B cell (primary cell): ENCODE measurements at places on chromosomes 11 and 22. TPM values are rescaled to one million over a fixed set of nuclear protein-coding genes. Genes with fewer than 3 reads are reported as not detected.

DNA sequence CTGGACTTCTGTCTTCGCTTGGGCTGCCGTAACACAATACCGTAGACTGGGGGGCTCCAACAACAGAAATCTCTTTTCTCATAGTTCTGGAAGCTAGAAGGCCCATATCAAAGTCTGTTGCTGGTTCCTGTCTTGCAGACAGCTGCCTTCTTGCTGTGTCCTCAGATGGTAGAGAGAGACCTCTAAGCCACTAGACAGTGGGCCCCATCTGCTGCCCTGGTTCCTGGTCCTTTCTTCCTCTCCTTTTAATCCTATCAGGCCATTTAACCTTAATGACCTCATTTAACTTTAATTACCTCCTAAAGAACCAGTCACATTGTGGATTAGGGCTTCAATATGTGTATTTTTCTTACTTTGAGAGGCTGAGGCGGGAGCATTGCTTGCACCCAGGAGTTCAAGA, 9.4 kb downstream of the CEP164 start:
- no peaks in the 10 kb centered on the region for H3K27me3 ChIP-seq
- H3K4me3 ChIP-seq: no peak overlapping the region
- no peaks in the 10 kb centered on the region for H3K4me1 ChIP-seq
- peaks cover 3% of the 10 kb centered on the region for H3K36me3 ChIP-seq

- DNase-seq: peak; percentile 22
- H3K4me1 ChIP-seq: peaks cover 47% of the 10 kb centered on the region
- H3K27me3 ChIP-seq: no peaks in the 10 kb centered on the region
These were observed 1.1 kb downstream of the EWSR1 start for GRCh38 chr22:29269230-29269604.

- no peaks in the 10 kb centered on the region for H3K4me1 ChIP-seq
- no peaks in the 10 kb centered on the region for H3K36me3 ChIP-seq
- H3K27ac ChIP-seq: no peak overlapping the region
- peaks cover 2% of the 10 kb centered on the region for H3K27me3 ChIP-seq
These were observed 50.1 kb downstream of the FBLN1 start for GRCh38 chr22:45552580-45553350.

DNA sequence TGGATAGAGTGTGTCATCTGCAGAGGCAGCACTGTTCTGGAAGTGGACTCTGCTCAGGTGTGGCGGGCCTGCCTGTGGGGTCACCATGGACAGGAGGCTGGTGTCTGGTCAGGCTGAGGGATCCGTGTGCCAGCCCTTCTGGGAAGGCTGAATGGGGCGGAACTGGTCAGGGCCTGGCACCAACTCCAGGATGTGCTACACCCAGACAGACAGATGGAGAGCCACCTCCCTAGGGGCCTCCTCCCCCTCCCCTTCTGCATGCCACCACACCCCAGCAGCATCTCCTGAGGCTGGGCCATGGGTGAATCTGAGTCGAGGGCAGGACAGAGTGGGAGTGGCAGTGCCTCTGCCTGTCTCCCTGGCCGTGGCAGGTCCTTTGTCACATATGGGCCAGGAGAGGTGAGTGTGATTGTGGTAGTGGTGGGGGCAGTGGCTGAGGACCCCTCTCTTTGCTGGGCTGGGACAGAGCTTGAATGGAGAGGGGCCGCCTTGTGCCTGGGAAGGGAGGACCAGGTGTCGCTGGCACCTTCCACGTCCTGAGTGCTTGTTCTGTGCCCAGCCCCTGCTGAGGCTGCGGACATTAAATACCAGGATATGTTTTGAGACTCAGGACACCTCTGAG, 29.1 kb downstream of the ST3GAL4 start:
- DNase-seq: no peak
- no peaks in the 10 kb centered on the region for H3K27me3 ChIP-seq
- no peak overlapping the region for H3K4me3 ChIP-seq
- no peaks in the 10 kb centered on the region for H3K36me3 ChIP-seq
- H3K27ac ChIP-seq: no peak overlapping the region

GRCh38 chr22:19766511-19767426, 6.2 kb downstream of the TBX1 start:
- no peak overlapping the region for H3K27ac ChIP-seq
- peak; percentile 69 for DNase-seq
- no peaks in the 10 kb centered on the region for H3K27me3 ChIP-seq
- no peaks in the 10 kb centered on the region for H3K36me3 ChIP-seq
- peaks cover 16% of the 10 kb centered on the region for H3K4me1 ChIP-seq

DNA sequence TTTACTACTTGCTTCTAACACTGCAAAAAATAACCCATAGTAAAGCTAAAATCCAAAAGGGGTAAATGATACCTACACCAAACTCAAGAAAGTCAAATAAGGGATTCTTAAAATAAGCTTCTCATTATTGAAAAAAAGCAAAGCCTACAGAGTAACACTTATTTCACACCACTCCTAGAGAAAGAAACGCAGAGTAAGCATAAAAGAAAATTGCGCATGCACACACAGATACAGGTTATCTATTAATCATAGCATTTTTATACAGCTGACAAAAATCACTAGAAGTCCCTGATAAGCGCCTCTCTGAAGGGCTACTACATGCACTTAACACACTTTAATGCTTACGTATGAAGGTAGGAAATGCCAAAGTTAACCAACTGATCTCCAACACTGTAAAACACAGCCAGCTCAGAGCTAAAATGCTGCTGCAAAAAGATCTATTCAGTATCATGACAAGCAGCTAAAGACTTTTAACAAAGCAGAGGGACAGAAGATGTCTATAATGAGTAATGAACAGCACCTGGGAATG, 14.0 kb downstream of the RBFOX2 start:
- H3K27ac ChIP-seq: no peak overlapping the region
- no peaks in the 10 kb centered on the region for H3K36me3 ChIP-seq
- no peak for DNase-seq
- no peak overlapping the region for H3K4me3 ChIP-seq

GRCh38 chr11:7587712-7588111, 73.9 kb downstream of the PPFIBP2 start:
- H3K4me1 ChIP-seq: peaks cover 12% of the 10 kb centered on the region
- H3K27ac ChIP-seq: no peak overlapping the region
- H3K4me3 ChIP-seq: no peak overlapping the region
- H3K36me3 ChIP-seq: peaks cover 10% of the 10 kb centered on the region
- H3K27me3 ChIP-seq: no peaks in the 10 kb centered on the region

DNA sequence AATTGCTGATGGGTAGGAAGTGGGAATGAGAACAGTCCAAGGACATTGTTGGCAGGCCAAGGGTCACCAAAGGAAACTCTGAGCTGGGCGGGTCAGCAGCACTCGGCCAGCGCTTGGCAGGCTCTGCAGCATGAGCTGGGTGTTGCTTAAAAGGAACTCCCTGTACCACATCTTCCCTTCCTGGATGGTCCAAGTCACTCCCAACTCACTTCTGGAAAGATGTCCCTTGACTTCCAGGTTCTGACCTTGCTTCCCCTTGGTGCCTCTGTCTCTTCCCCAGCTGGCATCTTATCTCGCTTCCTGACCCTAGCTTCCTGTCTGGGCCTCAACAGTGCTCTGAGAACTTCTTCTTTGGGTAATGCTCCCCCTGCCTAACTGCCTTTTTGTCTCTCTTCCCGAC, 24.8 kb upstream of the SWAP70 start:
- DNase-seq: no peak
- no peak overlapping the region for H3K27ac ChIP-seq
- H3K36me3 ChIP-seq: no peaks in the 10 kb centered on the region

DNA sequence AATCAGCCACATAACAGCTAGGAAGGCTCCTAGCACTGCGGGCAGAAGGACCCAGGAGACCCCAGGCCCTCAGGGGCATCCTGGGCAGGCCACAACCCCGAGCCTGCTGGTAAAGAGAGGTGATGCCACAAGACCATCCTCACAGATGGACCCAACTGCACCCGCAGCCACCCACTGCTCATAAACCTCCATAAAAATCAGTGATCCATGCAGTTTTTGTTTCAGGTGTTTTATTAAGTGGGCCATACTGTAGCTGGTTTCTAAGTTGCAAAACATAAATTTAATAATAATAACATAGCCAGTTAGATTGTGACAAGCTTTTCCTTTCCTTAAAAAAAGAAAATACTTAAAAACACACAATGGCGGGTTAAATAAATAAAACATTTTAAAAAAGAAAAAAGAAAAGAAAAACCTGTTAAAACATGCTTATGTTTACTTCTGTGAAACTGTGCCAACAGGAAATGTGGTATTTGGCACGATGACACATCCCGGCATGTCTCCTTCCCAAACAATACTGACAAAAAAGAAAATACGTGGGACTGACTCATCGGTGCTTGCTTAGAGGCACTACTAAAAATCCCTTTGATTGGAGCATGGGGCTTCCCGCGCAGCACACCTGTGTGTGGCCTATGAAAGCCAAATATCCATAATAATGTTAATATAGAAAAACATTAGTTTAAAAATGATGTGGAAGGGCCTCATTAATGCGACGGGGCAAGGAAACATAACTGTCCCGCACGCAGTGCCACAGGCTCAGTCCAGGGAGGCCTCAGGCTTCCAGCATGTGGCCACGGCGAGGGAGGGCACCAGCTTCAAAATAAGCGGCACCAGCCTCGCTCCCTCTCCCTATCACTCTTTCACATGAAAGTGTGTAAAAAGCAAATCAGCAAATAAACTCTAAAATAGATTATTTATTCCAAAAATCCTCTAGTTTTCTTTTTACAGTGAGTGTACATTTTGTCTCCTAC, 47.5 kb upstream of the SCUBE2 start:
- DNase-seq: no peak
- no peak overlapping the region for H3K4me3 ChIP-seq

DNA sequence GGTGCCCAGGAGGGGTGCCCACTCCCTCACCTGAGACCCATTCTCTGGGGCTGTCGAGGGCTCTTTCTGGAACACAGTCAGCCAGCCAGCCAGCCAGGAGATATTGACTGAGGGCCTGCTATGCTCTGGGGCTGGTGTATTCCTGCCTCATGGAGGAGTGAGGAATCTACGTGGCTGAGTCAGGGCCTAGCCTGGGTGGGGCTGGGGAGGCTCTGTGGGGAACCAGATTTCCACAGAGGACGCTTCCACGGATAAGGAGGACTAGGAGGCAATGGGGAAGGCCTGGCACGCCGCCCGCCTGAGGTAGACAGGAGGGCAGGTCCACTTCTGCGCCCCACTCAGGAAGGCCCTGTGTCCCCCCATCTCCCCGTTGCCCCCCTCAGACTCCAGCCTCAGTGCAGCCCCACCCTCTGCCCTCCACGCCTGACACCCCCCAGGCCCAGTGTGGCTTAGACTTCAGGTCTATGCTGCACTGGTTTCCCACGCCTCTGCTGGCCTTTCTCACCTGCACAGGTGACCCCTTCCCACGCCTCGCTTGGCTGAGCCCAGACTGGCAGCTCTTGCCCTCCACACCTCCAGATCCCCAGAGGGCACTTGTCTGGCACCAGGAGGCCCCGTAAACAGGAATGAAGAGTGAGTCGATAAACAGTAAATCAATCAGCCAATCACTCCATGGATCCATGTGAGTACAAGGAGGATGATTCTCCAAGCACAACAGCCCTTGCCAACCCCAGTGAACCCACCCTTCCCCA, 37.5 kb downstream of the MACROD1 start:
- H3K27ac ChIP-seq: no peak overlapping the region
- H3K4me3 ChIP-seq: no peak overlapping the region
- H3K27me3 ChIP-seq: no peaks in the 10 kb centered on the region
- DNase-seq: no peak

GRCh38 chr11:1460986-1461825, 25.4 kb downstream of the MOB2 start:
- H3K27me3 ChIP-seq: no peaks in the 10 kb centered on the region
- H3K4me1 ChIP-seq: no peaks in the 10 kb centered on the region
- DNase-seq: no peak
- H3K4me3 ChIP-seq: no peak overlapping the region

GRCh38 chr22:44328326-44328725, 15.6 kb upstream of the SHISAL1 start:
- peaks cover 52% of the 10 kb centered on the region for H3K27me3 ChIP-seq
- peaks cover 21% of the 10 kb centered on the region for H3K4me1 ChIP-seq
- no peak for DNase-seq
- no peak overlapping the region for H3K27ac ChIP-seq
- H3K4me3 ChIP-seq: no peak overlapping the region
- H3K36me3 ChIP-seq: no peaks in the 10 kb centered on the region

DNA sequence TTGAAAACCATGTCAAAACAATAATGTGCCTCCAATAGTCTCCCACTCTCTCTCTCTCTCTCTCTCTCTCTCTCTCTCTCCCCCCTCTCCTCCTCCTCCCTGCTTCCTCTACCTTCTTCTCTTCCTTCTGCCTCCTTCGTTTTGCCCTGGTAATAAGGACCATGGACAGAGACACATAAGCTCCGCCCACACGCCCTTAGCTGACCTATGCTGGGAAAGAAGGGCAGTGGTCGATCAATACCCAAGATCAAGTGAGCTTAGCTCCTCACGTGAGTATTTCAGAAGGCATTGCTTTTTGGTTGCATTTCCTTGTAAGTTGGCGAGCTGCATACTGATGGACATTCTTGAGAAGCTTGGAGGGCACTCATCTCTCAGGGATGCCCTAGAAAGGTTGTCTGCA, 194.8 kb downstream of the MIAT start:
- no peaks in the 10 kb centered on the region for H3K4me1 ChIP-seq
- no peak overlapping the region for H3K27ac ChIP-seq
- no peaks in the 10 kb centered on the region for H3K27me3 ChIP-seq
- DNase-seq: no peak

DNA sequence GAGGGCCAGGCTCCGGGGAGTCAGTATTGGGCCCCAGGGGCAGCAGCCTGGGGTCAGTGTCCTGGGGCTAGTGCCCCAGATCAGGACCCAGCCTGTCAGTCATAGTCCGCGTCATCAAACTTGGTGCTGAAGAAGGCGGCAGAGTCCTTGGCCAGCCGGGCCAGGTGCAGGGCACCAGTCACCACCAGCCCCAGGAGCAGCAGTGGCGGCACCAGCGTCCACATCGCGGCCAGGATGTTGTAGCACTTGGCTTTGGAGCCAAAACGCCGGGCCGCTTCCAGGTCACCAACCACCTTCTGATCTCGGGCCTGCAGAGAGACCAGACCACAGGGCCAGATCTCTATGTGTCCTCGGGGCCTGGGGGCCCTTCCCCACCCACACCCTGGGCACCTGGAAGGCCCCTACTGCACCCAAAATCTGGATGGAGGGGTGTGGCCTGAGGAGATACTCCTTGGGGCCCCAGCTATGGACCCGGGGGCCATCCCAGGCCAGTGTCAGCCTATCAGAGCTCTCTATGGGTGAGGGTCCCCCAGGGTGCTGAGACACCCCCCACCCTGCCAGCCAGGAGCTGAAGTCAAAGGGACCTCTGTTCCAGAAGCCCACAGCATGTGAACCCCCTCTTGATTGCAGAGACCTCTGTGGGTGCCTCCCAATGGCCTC, 790 bp downstream of the IFITM5 start:
- no peak for DNase-seq
- no peak overlapping the region for H3K27ac ChIP-seq
- peaks cover 11% of the 10 kb centered on the region for H3K4me1 ChIP-seq
- no peak overlapping the region for H3K4me3 ChIP-seq

- no peak for DNase-seq
- H3K27me3 ChIP-seq: peaks cover 6% of the 10 kb centered on the region
- peak within 1 kb of the TSS; percentile 5 for H3K4me3 ChIP-seq
- H3K4me1 ChIP-seq: peaks cover 17% of the 10 kb centered on the region
- H3K27ac ChIP-seq: no peak within 1 kb of the TSS
These were observed at the start of gene MAPK12 for GRCh38 chr22:50261615-50262459. TSS of gene MAPK12 (minus strand) at chr22:50261683. CDS start at chr22:50261509, 174 bp downstream.

NPAS4 gene
- not detected in 2 replicates for total RNA-seq

SCGB1D2 gene
- total RNA-seq: not detected in 2 replicates

POTEH gene
- total RNA-seq: not detected in 2 replicates

TESMIN gene
- 4.3 and 4.6 TPM in 2 replicates for total RNA-seq

GRAP2 gene
- 13.5 and 14.4 TPM in 2 replicates for total RNA-seq
